ENCODE measurements at places on chromosomes 1 and 21.
A peak's percentile ranks its signal among the peaks of the same experiment; 100 is the strongest.

GRCh38 chr1:22847249-22847648, 125.4 kb downstream of the LACTBL1 start:
- no peak for DNase-seq

GRCh38 chr1:191615101-191615821, 543.0 kb upstream of the RGS18 start:
- no peak for DNase-seq

GRCh38 chr1:16162163-16162822, 6.4 kb upstream of the EPHA2 start:
- DNase-seq = no peak

GRCh38 chr1:228953207-228953606, 217.9 kb downstream of the RHOU start:
- no peak for DNase-seq

DNA sequence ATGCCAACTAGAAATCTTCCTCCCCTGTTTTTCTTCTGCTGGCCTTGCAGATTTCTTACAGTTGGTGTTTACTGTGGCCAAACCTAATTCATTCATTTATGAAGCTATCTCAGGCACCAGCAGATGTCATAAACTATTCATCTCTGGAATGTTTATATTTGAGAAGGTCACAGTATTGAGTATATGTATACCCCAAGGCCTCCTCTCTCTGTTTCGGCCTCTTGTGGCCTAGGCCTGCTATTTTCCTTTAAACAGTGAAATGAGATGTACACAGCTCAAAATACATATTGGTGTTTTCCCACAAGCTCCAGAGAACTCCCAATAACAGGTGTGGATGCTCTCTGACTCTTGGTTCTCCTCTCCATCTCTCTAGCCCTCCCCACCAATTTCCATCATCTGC, 520.7 kb upstream of the CAMK1G start:
- no peak for DNase-seq

DNA sequence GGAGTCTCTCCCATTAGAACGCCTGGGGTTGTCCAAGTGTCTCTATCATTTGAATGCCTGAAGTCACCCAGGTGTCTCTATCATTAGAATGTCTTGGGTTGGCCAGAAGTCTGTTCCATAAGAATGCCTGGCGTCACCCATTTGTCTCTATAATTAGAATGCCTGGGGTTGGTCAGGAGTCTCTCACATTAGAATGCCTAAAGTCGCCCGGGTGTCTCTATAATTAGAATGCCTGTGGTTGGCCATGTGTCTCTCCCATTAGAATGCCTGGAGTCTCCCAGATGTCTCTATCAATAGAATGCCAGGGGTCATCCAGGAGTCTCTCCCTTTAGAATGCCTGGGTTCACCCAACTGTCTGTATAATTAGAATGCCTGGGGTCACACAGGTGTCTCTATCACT, 54.5 kb downstream of the RNF187 start:
- no peak for DNase-seq

GRCh38 chr1:42279055-42279454, 56.0 kb downstream of the FOXJ3 start:
- DNase-seq = no peak

GRCh38 chr1:151905070-151905442, 4.3 kb downstream of the THEM4 start:
- DNase-seq = no peak

GRCh38 chr1:21344750-21345443, 54.6 kb upstream of the ECE1 start:
- no peak for DNase-seq

DNA sequence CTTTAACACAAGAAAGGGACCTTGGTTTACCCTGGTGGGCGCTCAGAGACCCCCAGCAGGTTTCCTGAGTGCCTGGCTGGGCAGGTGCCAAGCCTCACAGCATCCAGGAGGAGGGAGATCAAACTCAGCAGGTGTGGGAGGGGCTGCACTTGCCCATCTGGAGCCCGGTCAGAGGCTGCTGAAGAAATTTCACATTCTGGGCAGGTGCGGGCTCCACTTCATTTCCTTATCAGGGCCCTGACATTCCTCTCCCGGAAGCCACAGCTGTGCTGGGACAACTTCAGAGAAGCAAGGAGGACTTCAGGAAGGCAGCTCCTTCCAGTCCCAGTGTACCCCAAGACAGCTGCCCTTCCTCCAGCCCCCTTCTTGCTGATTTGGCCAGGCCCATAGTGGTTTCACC, 82.9 kb downstream of the ITPKB start:
- DNase-seq = peak; percentile 41

- DNase-seq = no peak
These were observed 7.3 kb downstream of the IL24 start for GRCh38 chr1:206904423-206905142.

GRCh38 chr1:116880917-116881316, 28.8 kb upstream of the PTGFRN start:
- DNase-seq = no peak

- DNase-seq = no peak
These were observed 154.1 kb upstream of the VAMP3 start for GRCh38 chr1:7616953-7617352.

DNA sequence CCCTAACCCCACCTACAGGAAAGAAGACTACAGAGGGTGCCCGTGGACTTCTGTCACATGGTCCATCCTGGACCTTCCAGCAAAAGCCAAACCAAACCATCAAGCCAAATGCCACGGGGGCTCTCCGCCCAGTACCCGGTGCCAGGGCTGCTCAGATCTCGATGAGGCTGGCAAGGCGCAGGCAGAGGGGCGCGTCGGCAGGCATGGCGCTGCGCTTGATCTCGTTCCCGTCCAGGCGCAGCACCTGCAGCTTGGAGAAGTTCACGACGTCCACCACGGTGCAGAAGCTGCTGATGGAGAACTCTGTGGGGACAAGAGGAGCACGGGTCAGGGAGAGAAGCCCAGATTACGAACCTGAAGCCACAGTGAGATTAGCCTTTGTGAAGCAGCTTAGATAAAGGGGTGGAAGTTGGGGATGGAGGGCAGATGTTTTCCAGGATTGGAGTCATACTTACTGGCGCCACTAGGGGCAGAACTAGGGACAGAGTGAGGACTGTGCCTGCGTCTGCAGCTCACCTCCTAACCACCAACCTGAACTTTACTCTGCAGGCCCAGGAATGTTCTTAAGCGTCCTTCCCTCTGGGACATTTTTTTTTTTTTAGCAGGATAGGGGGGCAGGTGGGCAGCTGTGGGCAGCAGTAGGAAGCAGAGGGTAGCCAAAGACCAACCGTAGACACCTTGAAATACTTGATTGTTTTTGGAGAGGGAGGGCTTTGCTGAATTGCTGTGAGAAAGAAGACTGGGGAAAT, 8.6 kb downstream of the FMOD start:
- no peak for DNase-seq

- DNase-seq = no peak
These were observed 2.6 kb downstream of the SH3BGRL3 start for GRCh38 chr1:26282401-26282918.
